Aorta (tissue), 5 donors: ENCODE measurements at places on chromosomes 12 and 14. TPM values are rescaled to one million over a fixed set of nuclear protein-coding genes. Genes with fewer than 3 reads are reported as not detected.
A peak's percentile ranks its signal among the peaks of the same experiment; 100 is the strongest.

The GLI1 gene
- 15.5 TPM for total RNA-seq

GRCh38 chr12:16271062-16271461, 6.4 kb downstream of the SLC15A5 start:
- no peak for DNase-seq

GRCh38 chr12:85089792-85090191, 53.6 kb downstream of the LRRIQ1 start:
- DNase-seq, result no peak

GRCh38 chr12:4700621-4701026, 19.6 kb upstream of the GALNT8 start:
- DNase-seq, result peak; percentile 57
